ENCODE measurements at places on chromosomes 13 and 19. TPM values are rescaled to one million over a fixed set of nuclear protein-coding genes. Genes with fewer than 3 reads are reported as not detected.

GRCh38 chr13:26919311-26919710 lies 158.7 kb upstream of the GPR12 start:
- no peak for DNase-seq
- H3K36me3 ChIP-seq: no peaks in the 10 kb centered on the region
- H3K4me3 ChIP-seq: no peak overlapping the region

GRCh38 chr13:79541426-79542049 lies 60.6 kb downstream of the NDFIP2 start:
- H3K27me3 ChIP-seq: no peaks in the 10 kb centered on the region
- no peaks in the 10 kb centered on the region for H3K36me3 ChIP-seq
- H3K4me1 ChIP-seq: no peaks in the 10 kb centered on the region
- DNase-seq: no peak

DNA sequence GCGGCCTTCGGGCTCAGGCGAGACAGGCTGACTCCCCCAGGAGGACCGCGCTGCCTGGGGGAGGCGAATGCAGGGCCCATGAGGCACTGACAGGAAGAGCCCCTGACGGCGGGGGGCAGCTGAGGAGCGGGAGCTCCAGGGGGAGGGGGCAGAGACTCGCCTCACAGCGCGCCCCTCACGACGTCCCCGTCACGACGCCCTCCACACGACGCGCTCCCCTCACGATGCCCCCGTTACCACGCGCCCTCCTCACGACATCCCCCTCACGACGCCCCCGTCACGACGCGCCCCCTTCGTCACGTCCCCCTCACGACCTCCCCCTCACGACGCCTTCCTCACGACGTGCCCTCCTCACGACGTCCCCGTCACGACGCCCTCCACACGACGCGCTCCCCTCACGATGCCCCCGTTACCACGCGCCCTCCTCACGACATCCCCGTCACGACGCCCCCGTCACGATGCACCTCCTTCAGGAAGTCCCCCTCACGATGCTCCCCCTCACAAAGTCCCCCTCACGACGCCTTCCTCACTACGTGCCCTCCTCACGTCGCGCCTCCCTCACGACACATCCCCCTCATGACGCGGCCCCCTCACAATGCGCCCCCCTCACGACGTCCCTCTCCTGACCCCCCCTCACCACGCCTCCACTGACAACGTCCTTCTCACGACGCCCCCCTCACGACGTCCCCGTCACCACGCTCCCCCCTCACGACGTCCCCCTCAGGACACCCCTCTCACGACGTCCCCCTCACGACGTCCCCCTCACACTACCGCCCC lies 99.6 kb downstream of the ING1 start:
- no peak overlapping the region for H3K27ac ChIP-seq
- peak; percentile 42 for DNase-seq
- H3K4me3 ChIP-seq: peak overlapping the region; percentile 23
- H3K27me3 ChIP-seq: peaks cover 28% of the 10 kb centered on the region
- no peaks in the 10 kb centered on the region for H3K36me3 ChIP-seq

GRCh38 chr13:47168066-47168465 lies 271.2 kb upstream of the HTR2A start:
- no peaks in the 10 kb centered on the region for H3K36me3 ChIP-seq
- DNase-seq: no peak
- H3K4me3 ChIP-seq: no peak overlapping the region
- H3K27me3 ChIP-seq: no peaks in the 10 kb centered on the region

The ABCC4 gene
- total RNA-seq: 28.1 TPM

DNA sequence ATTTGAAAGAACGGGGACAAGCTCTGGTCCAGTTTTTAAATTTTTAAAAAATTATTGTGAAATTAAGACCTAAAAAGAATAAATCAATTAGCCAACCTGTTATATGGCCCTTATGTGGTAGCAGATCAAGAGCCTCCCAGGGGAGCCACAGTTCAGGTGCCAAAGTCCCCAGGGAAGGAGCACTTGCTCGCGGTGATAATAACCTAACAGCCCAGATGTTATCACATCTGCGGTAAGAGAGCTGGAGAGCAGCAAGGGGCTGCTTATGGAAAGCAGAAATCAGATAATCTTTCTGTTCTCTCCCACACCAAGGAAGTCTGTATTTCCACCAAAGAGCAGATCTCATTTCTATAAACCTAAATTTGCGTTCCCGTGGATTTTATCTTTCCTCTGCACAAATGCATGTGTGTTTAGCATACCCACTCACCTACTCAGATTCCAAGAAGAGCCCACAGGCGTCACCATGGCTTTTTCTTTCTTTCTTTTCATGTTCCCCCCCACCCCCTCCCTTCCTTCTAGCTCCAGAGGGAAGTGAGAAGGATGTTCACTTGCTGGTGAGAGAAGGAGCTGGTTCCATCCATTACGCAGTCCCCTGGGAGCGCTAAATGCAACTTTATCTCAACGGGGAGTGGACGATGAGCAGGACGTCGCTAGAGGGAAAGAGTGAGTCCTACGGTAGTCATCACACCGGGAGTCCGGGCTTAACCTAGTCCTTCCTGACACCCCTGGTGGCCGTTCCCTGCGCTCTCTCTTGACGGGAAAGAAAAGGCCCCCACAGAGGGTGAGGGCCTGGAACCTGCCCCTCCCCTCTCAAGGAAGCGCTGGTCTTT lies 1.6 kb upstream of the POU4F1 start:
- H3K4me3 ChIP-seq: no peak overlapping the region
- no peak for DNase-seq
- H3K36me3 ChIP-seq: no peaks in the 10 kb centered on the region
- no peak overlapping the region for H3K27ac ChIP-seq
- peaks cover 39% of the 10 kb centered on the region for H3K4me1 ChIP-seq
- H3K27me3 ChIP-seq: peaks cover 91% of the 10 kb centered on the region

- DNase-seq: no peak
- H3K4me1 ChIP-seq: no peaks in the 10 kb centered on the region
- H3K36me3 ChIP-seq: no peaks in the 10 kb centered on the region
- no peaks in the 10 kb centered on the region for H3K27me3 ChIP-seq
- H3K4me3 ChIP-seq: no peak overlapping the region
These were observed 569.1 kb downstream of the KCTD12 start for GRCh38 chr13:76316998-76317527.

DNA sequence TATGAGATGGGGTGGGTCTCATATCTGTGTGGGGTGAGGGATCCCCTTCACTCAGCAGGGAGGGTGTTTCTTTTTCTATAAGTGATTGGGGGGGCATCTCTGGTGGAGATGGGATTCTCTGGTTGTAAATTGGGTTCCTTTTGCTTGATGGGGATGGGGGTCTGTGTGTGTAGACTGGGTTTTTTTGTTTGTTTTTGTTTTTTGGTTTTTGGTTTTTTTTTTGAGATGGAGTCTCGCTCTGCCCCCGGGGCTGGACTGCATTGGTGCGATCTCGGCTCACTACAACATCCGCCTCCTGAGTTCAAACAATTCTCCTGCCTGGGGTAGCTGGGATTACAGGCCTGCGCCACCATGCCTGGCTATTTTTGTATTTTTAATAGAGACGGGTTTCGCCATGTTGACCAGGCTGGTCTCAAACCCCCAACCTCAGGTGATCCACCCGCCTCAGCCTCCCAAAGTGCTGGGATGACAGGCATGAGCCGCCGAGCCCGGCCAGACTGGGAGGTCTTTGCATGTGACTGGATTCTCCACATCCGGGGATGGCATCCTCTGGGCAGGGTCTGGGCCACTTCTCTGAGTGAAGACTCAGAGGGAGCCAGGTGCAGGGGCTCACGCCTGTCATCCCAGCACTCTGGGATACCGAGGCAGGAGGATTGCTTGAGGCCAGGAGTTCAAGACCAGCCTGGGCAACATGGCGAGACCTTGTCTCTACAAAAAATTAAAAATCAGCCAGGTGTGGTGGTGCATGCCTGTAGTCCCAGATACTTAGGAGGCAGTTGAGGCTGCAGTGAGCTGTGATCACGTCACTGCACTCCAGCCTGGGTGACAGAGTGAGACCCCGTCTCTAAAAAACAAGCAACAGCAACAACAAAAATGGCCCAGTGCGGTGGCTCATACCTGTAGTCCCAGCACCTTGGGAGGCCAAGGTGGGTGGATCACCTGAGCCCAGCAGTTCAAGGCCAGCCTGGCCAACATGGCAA lies 799 bp downstream of the MYBPC2 start:
- H3K4me3 ChIP-seq: no peak overlapping the region
- DNase-seq: no peak
- H3K36me3 ChIP-seq: no peaks in the 10 kb centered on the region

GRCh38 chr19:32421589-32422361 lies 16.2 kb downstream of the DPY19L3 start:
- no peak overlapping the region for H3K4me3 ChIP-seq
- no peaks in the 10 kb centered on the region for H3K27me3 ChIP-seq
- no peak overlapping the region for H3K27ac ChIP-seq
- peaks cover 6% of the 10 kb centered on the region for H3K4me1 ChIP-seq
- DNase-seq: no peak

The LILRB2 gene
- 18.8 TPM for total RNA-seq

DNA sequence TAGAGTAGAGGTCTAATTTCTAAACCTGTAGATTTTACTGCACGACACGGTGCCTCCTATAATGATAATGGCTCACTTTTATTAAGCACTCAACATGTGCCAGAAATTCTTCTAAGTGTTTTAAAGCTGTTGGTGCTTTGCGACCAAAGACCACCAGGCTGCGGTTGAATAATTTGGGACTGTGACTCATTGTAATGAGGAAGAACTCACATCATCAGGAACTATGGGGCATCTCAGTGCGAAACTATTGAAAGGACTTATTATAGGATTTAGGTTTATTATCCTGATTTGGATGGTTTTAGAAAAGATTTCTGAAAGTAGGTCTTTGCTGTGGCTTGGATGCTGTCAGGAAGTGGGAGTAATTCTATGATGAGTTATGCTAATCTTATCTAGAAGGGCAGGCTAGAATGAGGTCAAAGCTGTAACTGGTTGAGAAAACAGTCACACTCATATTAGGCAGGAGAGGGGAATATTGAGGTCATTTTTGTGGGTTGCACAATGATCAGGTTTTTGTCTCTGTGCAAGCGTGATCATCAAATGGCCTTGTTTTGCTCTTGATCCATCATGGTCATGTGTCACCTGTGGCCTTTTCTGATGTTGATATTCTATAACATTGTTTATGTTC lies 266.8 kb downstream of the PCDH20 start:
- no peaks in the 10 kb centered on the region for H3K36me3 ChIP-seq
- H3K4me3 ChIP-seq: no peak overlapping the region
- H3K27ac ChIP-seq: no peak overlapping the region
- no peak for DNase-seq

The LENG1 gene
- total RNA-seq: 9.2 TPM

The PALM3 gene
- 10.0 TPM for total RNA-seq

The KRTDAP gene
- total RNA-seq: not detected

DNA sequence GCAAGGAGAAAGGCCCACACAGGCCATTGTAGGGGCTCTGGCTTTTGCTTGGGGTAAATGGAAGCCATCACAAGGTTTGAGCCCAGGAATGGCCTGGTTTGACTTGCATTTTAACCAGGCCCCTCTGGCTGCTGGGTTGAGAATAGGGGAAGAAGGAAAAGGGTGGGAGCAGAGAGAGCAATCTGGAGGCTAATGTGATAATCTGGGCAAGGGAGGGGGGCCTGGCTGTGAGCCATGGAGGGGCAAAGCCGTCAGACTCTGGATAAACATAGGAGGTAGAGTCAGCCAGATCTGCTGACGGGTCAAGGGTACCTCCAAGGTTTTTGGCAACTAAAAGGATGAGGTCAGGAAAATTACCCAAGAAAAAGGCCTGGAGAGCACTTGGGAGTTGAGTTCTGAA lies 41.6 kb downstream of the RFX2 start:
- no peak overlapping the region for H3K4me3 ChIP-seq
- no peaks in the 10 kb centered on the region for H3K36me3 ChIP-seq
- H3K27me3 ChIP-seq: no peaks in the 10 kb centered on the region
- peaks cover 42% of the 10 kb centered on the region for H3K4me1 ChIP-seq

The FGF21 gene
- not detected for total RNA-seq

DNA sequence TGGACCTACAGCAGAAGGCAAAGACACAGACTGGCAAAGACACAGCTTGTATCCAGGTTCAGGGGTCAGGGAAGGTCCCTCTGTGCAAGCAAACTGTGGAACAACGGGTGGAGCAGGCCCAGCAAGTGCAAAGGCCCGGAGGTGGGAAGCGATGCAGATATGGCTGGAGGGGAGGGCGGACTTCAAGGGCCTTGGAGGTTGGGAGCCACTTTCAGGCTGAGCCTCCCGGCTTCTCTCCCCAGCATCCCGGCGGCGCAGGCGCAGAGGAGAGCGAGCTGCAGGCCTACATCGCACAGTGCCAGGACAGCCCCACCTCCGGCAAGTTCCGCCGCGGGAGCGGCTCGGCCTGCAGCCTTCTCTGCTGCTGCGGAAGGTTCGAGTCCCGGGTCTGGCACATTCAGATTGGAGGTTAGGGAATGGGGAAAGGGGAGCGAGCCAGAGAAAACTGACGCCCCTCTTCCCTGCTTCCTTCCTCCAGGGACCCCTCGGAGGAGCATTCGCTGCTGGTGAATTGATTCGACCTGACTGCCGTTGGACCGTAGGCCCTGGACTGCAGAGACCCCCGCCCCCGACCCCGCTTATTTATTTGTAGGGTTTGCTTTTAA lies 2.1 kb upstream of the PNPLA6 start:
- peaks cover 11% of the 10 kb centered on the region for H3K4me1 ChIP-seq
- peaks cover 46% of the 10 kb centered on the region for H3K36me3 ChIP-seq
- no peaks in the 10 kb centered on the region for H3K27me3 ChIP-seq
- H3K27ac ChIP-seq: peak overlapping the region; percentile 88
- peak; percentile 84 for DNase-seq
- peak overlapping the region; percentile 97 for H3K4me3 ChIP-seq

DNA sequence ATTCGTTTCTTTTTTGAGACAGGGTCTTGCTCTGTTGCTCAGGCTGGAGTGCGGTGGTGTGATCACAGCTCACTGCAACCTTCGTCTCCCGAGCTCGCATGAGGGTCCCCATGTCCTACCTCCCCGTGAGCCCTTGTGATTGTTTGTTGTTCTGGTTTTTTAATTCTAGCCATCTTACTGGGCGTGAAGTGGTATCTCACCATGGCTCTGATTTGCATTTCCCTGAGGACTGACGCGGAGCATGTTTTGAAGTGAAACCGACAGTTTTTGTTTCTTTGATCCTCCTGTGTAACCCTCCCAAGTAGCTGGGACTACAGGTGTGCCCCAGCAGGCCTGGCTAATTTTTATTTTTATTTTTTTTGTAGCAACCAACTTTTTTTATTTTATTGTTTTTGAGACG lies 21.7 kb downstream of the GNG7 start:
- no peak overlapping the region for H3K4me3 ChIP-seq
- H3K4me1 ChIP-seq: no peaks in the 10 kb centered on the region
- H3K27me3 ChIP-seq: no peaks in the 10 kb centered on the region

GRCh38 chr19:31144075-31144870 lies 205.0 kb downstream of the TSHZ3 start:
- H3K4me3 ChIP-seq: no peak overlapping the region
- no peaks in the 10 kb centered on the region for H3K4me1 ChIP-seq
- H3K36me3 ChIP-seq: no peaks in the 10 kb centered on the region
- DNase-seq: no peak
- no peak overlapping the region for H3K27ac ChIP-seq

The ZNF135 gene
- total RNA-seq: 4.1 TPM

DNA sequence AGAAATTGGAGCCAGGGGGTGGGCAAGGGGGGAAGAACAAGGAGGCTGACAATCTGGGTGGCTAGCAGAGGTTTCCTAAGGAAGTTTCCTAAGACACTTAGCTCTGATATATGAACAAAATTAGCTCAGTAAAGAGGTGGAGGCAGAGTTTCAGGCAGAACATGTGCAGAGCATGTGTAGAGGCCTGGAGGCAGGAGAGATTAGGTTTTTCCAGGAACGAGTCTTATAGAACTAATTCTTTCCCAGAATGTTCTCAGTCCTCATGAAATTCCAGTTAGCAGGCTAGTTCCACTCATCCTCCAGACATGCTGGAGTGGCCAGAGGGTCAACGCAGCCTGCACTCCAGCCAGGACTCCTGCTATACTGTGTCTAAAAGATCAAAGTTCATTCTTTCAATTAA lies 184.7 kb downstream of the LACC1 start:
- no peak overlapping the region for H3K4me3 ChIP-seq
- H3K27me3 ChIP-seq: no peaks in the 10 kb centered on the region
- H3K27ac ChIP-seq: no peak overlapping the region
- H3K4me1 ChIP-seq: no peaks in the 10 kb centered on the region
- no peaks in the 10 kb centered on the region for H3K36me3 ChIP-seq

The DAND5 gene
- not detected for total RNA-seq

The KLK6 gene
- total RNA-seq: not detected

Data from upper lobe of right lung (tissue), 1 donor.